ENCODE measurements at places on chromosomes 13 and 19.

DNA sequence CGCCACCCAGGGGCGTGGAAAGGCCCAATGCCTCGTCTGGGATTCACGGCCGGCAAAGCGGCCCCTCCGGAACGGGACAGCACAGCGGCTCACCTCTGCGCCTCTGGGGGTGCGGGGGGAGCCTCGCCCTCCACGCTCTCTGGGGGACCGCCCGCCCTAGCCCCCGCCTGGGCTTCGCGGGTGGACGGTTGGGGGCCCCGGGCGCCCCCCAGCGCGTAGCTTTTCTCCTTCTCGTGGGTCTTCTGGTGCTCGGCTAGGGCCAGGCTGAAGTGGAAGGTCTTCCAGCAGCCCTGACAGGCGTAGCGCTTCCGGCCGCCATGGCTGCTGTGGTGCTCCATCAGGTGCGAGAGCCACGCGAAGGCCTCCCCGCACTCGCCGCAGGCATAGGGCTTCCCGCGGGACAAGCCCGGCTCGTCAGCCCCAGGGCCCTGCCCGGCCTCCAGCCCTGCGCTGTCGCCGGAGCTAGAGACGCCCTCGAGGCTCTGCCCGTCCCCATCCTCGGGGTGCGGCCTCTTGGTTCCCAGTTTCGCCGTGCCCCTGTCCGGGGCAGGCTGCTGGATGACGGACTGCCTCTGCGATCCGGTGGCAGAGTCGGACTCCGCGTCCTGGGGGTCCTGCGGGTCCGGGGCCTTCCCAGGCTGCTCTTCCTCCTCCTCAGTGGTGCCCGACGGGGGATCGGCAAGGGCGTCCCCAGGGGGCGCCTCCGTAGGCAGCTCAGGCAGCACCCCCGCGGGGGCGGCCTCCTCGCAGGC is 13.3 kb downstream of the ZSCAN18 start:
- no peak for DNase-seq

GRCh38 chr19:39828015-39828653 is 5.8 kb downstream of the DYRK1B start:
- DNase-seq, result peak; percentile 58

- no peak for DNase-seq
Observed at GRCh38 chr13:74070065-74070464, 64.1 kb downstream of the KLF12 start.

DNA sequence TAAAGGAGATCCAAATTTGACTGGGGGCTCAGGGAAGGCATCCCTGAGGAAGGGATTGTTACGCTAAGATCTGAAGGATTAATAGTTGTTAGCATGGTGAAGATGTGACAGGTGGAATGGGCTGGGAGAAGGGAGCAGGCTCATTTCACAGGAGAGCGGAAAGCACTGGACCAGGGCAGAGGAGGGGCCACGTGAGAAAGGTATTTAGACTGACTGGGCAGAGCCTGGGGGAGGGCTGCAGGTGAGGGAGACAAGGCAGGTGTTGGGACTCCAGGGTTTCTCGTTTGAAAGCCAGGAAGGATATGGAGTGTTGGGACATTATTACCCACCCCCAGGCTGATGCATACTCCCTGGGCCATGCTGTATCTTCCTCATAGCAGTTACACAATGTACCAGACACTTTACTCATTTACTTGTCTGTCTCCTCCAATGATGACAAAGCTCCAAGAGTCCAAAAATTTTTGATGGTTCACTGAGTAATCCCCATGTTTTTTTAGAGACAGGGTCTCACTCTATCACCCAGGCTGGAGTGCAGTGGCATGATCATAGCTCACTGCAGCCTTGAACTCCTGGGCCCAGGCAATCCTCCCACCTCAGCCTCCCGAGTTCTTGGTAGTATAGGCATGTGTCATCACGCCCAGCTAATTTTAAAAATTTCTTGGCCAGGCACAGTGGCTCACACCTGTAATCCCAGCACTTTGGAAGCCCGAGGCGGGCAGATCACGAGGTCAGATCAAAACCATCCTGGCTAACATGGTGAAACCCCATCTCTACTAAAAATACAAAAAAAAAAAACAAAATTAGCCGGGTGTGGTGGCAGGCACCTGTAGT is 2.3 kb downstream of the TRAPPC6A start:
- no peak for DNase-seq

- DNase-seq, result no peak
Observed at GRCh38 chr13:94395860-94396259, 83.6 kb downstream of the DCT start.

GRCh38 chr19:18647371-18647767 is 10.5 kb downstream of the KLHL26 start:
- DNase-seq, result no peak

- no peak for DNase-seq
Observed at GRCh38 chr13:45120967-45121831, 889 bp downstream of the GTF2F2 start.

DNA sequence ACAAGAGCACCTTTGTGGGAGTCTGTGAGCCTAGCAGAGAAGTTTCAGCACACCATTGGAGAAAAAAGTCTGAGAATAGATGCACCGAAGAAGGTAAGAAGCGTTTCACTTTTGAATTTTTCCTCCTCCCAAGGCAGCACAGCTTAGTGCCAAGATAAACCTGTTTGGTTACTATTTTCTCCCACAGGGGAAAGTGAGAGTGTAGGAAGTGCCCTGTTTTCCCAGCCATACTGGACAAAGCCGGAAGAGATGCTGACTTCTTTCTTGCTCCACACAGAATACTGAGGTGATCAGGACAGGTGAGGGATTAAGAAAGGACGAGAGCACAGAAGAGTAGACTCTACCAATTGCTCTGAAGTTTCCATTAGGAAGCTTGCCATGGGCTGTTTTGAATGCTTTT is 1011.0 kb upstream of the MIR17HG start:
- DNase-seq, result no peak

GRCh38 chr13:93982179-93982918 is 497.1 kb downstream of the DCT start:
- no peak for DNase-seq

DNA sequence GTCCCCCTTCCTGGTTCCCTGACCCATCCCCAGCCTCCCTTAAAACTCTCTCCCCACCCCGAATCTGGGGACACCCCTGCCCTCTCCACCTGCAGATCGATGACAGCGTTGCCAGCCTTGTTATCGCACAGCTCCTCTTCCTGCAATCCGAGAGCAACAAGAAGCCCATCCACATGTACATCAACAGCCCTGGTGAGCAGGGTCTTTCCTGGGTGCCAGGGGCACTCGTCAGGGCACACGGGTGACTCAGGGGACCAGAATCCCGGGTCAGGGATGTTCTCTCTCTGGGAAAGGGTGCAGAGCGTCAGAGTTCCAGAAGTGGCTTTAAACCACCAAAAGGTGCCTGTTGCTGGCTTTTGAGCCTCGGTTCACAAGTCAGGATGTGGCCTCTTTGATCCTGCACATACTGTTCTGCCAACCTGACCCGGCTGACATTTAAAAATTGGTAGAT is 1.0 kb downstream of the CLPP start:
- DNase-seq, result no peak

DNA sequence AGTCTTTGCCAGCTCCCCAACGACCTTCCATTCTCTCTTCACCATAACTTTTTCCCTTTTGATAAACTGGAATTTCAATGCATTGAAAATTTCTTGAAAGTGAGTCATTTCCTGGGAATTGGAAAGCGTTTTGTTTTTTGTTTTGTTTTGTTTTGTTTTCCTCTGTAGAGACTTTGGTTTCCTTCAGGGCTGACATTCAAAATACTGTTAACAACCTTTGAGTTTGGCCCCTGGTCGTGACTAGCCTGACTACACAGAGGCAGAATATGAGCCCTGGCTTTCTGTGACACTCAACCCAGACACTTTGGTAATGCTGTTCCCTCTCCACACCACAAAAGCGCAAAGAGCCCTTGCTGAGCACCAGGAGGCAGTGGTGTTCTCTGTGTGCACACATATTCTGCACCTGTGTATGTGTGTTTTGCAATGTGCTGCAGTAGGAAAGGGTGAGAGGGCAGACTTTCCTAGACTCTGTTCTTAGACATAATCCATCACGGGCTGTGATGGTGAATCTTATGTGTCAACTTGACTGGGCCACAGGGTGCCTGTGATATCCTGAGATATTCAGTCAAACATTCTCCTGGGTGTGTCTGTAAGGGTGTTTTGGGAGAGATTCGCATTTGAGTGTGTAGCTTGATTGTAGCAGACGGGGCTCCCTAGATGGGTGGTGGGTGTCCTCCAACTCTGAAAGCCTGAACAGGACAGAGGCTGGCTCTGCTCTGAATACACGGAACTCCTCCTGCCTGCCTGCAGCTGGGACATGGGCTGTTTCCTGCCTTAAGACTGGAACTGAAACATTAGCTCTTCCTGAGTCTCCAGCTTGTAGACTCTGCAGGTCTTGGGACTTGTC is 29.5 kb upstream of the ANKRD10 start:
- no peak for DNase-seq

DNA sequence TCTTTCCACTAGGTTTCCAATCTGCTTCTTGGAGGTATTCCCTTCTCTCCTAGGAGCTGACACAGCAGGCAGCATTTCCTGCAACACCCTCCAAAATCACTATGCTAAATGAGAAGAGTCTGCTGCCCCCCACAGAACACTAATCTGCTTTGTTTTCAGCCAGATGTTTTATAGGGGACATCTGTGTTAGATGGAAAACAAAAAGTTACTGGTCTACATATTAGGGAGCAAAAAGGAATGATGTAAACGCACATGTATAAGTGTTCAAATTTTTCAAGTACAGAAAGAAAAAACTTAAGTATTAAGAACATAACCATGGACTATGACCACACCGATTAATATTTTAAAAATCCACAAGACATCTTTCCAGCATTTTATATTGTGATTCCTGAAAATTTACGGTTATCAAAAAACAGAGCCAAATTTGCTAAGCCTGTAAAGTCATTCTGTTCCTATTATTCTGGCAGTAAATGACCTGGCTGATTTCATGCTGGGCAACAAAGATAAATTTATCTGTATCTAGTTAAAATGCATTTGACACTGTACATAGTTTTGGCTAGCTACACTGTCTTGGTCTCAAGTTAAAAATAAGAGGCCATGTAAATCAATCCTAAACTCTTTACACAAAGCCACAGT is 63.3 kb downstream of the DCLK1 start:
- no peak for DNase-seq

GRCh38 chr13:109389892-109390345 is 396.5 kb downstream of the IRS2 start:
- DNase-seq, result no peak

- DNase-seq, result no peak
Observed at GRCh38 chr13:102792396-102792795, 6.4 kb downstream of the POGLUT2 start.

- DNase-seq, result no peak
Observed at GRCh38 chr19:10823690-10824089, 12.3 kb downstream of the TMED1 start.

DNA sequence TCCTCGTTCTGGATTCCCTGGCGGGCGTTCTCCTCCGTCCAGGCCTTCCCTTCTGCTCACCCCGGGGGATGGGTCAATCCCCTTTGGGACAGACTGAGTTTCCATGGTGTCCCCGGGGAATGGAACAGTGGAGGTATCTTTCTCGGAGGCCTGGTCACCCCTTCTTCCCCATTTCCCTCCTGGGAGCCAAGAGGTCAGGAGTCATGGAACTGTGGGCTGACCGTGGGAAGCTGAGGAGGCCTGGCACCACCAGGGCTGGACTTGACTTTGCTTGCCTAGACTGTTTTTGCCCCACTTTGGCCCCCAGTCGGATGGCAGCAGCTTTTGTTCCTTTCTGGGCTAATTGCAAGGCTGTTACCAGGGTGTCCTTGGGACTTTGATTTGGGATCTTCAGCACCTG is 2.0 kb downstream of the NACC1 start:
- DNase-seq, result no peak

Data from gastrocnemius medialis (tissue), 4 donors.